ENCODE measurements at places on chromosomes 11 and 22. TPM values are rescaled to one million over a fixed set of nuclear protein-coding genes. Genes with fewer than 3 reads are reported as not detected.

SMIM35 gene
- not detected for total RNA-seq

SPON1 gene
- total RNA-seq: 0.17 TPM

PKNOX2 gene
- total RNA-seq: not detected

OR52E8 gene
- total RNA-seq: not detected

BATF2 gene
- 0.34 TPM for total RNA-seq

OR51A7 gene
- not detected for total RNA-seq

OR4D6 gene
- total RNA-seq: not detected

MUC5AC gene
- total RNA-seq: not detected

DNA sequence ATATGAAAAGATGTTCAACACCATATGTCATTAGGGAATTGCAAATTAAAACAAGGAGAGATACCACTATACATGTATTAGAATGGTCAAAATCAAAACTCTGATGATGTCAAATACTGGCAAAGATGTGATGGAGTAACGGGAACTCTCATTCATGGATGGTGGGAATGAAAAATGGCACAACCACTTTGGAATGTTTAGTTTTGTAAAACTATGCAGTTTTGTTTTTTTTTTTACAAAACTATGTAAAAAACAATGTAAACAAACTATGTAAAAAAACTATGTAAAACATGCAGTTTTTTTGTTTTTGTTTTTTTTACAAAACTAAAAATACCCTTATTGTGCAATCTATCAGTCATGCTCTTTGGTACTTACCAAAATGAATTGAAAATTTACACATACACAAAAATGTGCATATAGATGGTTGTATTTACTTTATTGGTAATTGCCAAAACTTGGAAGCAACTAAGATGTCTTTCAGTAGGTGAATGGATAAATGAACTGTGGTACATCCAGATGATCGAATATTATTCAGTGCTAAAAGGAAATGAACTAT is 5.0 kb upstream of the USP47 start:
- no peak for DNase-seq

- DNase-seq: peak; percentile 21
Observed at GRCh38 chr22:33920197-33920540, at the start of gene LARGE1. Gene LARGE1, minus strand, starts transcription at chr22:33920476.

DNA sequence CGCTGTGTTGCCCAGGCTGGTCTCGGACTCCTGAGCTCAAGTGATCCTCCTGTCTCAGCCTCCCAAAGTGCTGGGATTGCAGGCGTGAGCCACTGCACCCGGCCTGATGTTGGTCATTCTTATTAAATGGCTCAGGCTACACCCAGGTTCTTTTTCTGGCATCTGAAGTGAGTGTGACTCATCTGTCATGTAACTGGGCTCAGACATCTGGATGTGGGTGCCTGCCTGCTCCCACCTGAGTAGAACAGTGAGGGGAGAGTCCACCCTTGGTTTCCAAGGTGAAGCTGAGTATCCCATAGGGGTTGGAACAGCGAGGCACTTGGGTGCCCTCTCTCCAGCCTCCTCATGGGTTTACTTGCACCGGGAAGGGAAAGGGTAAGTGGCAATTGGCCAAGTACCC is 36.7 kb upstream of the EIF3D start:
- no peak for DNase-seq

DNA sequence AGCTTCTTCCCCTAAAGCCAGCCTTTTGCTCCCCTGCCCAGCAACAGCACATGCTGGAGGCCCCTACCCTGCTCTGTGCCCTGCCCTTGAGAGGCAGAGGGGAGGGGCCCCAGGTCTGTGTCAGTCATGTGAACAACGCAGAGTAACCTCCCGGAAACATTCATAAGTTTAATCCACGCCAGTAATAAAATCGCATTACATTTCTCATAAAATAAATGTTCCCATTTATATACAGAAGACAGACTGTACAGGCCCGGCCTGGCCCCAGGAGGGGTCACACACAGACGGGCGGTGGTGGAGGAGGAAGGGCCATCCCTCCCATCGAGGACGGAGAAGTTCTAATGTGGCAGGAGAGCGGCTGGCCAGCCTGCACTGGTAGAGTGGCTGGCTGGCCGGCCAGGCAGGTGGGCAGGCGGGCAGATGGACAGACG is 39.5 kb downstream of the LMO1 start:
- DNase-seq: no peak

DNA sequence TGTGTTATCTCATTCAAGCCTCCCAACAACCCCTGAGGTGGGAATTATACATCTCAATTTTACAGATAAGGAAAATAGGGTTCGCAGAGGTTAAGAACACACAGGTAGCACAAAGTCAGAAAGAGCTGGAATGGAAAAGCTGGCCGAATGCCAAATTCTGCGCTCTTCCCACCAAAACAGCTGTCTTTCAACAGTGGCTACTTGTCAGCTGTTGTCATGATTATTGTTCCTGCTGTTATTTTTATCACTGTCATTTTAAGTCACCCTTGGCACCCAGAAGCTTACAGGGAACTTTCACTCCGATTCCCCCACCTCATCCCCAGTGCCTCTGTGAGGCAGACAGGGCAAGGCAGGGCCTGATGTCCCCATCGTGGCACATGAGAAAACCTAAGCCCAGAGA is 74.5 kb upstream of the CSNK2A3 start:
- DNase-seq: peak; percentile 16

GRCh38 chr11:131672191-131672590 is 301.8 kb downstream of the NTM start:
- DNase-seq: no peak

- DNase-seq: no peak
Observed at GRCh38 chr22:17931400-17931825, 92.9 kb downstream of the MICAL3 start.

DNA sequence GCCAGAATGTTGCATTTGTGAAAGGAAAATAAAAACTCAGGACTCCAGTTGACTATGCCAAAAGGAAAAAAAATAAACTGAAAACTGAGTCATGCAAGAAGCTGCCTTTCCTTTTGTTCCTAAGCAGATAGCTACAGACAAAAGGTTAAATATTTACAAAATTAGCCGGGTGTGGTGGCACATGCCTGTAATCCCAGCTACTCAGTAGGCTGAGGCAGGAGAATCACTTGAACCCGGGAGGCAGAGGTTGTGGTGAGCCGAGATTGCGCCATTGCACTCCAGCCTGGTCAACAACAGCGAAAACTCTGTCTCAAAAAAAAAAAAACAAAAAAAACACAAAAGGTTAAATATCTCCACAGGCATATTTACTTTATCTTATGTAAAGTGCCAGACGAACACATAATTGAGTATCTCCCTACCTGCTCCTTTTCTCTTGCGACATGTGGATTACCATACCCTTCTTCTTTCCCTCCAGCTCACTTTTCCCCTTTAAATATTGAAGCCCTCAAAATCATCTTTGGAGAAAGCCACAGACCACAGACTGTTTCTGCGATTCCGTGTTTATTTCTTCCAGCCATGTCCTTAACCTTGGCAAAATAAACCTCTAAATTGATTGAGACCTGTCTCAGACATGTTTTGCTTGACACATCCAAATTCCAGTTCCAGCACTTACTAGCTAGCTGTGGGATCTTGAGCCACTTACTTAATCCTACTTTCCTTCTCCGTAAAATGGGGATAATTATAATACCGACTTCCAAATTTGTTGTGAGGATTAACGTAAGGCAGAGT is 2.3 kb upstream of the SMPD1 start:
- peak; percentile 52 for DNase-seq

- DNase-seq: no peak
Observed at GRCh38 chr11:125408311-125408711, 87.8 kb downstream of the FEZ1 start.

GRCh38 chr11:95337175-95337957 is 106.4 kb upstream of the SESN3 start:
- DNase-seq: peak; percentile 44

- DNase-seq: peak; percentile 77
Observed at GRCh38 chr11:60251485-60252212, 8.7 kb upstream of the MS4A4E start.

DNA sequence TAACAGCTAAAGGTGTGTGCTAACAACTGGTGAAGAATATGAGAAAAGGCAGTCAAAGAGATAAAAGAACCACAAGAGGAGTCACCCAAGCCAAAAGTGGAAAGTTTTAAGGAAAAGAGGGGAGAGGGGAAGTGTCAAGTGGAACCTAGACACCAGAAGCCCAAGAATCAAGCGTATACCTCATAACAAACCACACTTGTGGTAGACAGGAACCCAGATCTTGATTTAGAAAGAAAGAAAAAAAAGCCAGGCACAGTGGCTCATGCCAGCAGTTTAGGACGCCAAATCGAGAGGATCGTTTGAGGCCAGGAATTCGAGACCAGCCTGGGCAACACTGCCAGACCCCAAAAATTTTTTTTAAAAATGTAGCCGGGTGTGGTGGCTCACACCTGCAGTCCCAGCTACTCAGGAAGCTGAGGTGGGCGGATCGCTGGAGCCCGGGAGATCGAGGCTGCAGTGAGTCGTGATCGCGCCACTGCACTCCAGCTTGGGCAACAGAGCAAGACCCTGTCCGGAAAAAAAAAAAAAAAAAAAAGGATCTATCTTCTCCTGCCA is 877 bp downstream of the SLC25A17 start:
- DNase-seq: peak; percentile 3

DNA sequence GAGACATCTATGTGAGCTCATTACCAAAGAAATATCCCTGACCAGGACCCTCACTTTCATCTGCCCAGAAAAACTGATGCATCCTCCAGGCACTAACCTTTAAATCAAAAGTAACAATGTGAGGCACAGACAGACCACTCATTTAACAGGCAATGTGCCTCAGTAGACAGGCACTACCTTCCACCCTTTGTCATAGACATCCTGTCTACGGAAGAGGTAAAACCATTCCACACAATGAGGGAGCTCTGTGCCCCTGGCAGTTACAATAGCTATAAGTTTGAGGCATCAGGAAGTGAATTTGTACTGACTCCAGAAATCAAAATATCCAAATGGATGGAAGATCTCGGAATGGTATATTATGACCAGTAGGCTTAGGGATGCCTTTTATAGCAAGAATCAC is 6.7 kb upstream of the CAVIN3 start:
- DNase-seq: peak; percentile 83
